ENCODE measurements at places on chromosomes 16 and 17.
A peak's percentile ranks its signal among the peaks of the same experiment; 100 is the strongest.

DNA sequence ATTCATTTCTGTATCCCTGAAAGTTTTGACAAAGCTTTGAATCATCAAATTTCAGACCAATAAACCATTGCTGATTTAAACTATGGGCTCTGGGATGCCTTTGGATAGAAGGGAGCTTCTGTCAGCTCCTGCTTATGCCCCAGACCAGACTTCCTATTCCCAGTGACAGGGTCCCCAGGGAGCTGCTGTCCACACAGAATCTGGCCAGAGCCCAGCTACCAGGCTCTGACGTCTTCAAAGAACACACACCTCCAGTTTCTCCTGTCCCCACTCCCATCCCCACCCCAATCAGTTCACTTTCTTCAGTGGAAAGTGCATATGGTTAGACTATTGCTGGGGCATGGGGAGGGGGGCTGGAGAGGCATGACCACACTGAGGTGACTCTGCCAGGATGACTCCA lies 51.6 kb upstream of the SREBF1 start:
- DNase-seq: no peak

DNA sequence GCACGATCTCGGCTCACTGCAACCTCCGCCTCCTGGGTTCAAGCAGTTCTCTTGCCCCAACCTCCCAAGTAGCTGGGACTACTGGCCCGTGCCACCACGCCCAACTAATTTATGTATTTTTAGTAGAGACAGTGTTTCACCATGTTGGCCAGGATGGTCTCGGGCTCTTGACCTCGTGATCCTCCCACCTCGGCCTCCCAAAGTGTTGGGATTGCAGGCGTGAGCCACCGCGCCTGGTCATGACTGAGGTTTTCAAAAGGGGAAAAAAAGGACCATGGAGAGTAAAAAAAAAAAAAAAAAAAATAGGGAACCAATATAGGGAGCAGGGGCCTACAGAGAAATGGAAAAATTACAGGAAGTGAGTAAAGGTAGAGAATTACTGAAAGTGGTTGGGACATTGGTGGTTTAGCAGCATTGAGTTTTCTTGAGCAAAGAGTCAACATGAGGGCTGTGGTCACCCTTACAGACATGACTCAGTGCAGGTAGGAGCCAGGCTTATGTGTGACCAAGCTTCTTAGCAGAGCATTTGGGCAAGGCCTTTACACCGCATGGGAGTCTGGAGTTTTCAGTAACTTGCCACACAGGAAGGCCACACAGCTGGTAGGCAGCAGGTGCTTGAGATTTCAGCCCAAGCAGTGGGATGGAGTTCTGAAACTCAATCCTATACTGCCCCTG lies 447.3 kb downstream of the HS3ST3B1 start:
- no peak for DNase-seq

GRCh38 chr17:74607221-74607620 lies 15.1 kb upstream of the CD300LD start:
- DNase-seq: no peak

- DNase-seq: peak; percentile 80
Measured at GRCh38 chr16:2715519-2715918, 4.5 kb downstream of the PRSS27 start.

DNA sequence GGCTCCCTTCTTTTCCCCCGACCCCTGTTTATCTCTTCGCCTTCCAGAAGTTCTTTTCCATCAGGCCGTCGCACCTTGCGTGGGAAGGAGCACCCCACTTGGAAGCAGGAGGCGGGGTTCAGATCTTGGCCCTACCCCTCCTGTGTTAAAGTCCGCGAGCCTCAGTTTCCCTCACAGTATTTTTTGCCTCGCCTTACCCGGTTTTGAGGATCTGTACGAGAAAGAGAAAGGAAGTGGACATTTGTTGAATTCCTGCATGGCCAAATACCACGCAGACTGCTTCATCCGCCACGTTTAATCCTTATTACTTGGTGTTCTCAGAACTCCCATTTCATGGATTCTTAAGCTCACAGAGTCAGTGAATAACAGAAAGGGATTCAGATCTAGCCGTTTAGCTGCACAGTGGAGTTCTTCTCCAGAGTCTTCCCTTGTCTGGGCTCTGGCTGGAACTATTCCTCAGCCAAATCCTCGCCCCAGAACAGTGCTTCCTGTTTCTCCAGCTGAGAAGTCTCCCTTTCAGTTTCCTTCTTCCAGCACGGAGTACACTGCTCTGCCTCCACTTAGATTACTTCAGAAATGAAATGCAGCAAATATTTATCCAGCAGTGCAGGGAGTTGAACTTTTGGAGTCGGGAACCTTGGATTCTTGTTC lies 590 bp downstream of the TMEM219 start:
- no peak for DNase-seq
